ENCODE measurements at places on chromosomes 13 and 19.

DNA sequence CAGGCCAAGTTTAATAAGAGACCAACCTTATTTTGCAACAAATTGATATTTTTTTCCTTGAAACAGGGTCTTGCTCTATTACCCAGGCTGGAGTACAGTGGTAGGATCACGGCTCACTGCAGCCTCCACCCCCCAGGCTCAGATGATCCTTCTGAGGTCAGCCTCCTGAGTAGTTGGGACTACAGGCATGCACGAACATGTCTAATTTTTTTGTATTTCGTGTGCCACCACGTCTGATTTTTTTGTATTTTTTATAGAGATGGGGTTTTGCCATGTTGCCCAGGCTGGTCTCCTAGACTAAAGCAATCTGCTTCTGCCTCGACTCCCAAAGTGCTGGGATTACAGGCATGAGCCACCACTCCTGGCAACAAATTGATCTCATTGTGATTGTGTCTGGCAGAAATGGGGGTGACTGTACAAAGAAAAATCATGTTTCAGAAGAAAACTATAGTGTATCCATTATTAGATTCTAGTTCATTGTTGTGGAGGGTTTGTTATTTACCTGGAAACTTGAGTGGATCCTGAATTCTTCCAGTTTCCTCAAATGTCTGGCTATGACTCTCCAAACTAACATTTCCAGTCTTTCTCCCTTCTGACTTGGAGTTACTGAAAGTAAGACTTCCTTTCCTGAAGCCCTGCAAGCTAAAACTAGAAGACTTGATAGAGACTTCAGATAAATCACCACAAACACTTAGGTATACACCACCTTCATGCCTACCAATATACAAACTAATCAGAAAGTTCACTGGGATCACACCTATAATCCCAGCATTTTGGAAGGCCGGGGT lies 17.3 kb upstream of the AKT2 start:
- no peak for DNase-seq

GRCh38 chr13:44074611-44075010 lies 194.9 kb downstream of the LACC1 start:
- no peak for DNase-seq

DNA sequence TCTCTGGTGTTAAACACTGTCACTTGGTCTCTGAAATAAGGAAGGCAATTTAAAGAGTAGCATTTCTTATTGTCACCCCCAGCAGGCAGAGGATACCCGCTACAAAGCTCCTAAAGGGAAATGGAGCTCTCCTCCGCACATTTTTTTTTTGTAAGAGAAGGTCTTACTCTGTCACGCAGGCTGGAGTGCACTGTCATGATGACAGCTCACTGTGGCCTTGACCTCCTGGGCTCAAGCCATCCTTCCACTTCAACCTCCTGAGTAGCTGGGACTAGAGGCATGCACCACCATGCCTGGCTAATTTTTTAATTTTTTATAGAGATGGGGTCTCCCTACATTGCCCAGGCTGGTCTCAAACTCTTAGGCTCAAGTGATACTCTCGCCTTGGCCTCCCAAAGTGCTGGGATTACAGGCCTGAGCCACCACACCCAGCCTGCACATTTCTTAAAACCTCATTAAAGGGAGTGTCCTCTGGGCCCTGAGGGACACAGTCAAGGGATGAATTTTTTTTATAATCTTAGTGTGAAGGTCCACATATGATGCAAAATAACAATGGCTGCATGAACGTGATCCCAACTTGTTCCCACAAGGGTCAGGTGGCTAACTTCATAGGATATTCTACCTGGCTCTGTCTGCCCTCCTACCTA lies 32.1 kb downstream of the SLC25A30 start:
- DNase-seq: no peak

- DNase-seq: no peak
These were observed 13.3 kb downstream of the BCAM start for GRCh38 chr19:44822177-44822576.

DNA sequence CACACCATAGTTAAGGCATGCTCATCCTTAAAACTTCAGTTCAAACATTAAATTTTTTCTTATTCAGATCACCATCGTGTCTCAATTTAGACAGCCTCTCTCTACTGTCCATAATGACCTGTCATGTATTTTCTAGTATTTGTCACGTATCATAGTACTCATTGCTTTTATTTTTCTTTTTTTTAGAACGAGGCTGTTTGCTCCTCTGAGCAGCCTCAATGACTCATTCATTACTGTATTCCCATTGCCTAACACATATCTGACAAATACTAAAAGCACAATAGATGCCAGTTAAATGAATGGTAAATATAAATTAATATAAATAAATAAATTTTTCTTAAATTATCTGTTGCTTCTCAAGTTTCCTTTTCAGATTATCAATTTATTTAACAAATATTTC lies 245.5 kb downstream of the TUBA3C start:
- DNase-seq: no peak

- no peak for DNase-seq
These were observed 731.8 kb upstream of the ARGLU1 start for GRCh38 chr13:107299717-107300116.

GRCh38 chr19:40791996-40792395 lies 7.0 kb upstream of the EGLN2 start:
- no peak for DNase-seq

All from AG04449 (cell line).